Brain (organoid and tissue), 16 donors: ENCODE measurements at places on chromosomes 16 and 17.

GRCh38 chr17:61144617-61145564, 254.8 kb upstream of the TBX2 start:
- peak; percentile 28 for DNase-seq

DNA sequence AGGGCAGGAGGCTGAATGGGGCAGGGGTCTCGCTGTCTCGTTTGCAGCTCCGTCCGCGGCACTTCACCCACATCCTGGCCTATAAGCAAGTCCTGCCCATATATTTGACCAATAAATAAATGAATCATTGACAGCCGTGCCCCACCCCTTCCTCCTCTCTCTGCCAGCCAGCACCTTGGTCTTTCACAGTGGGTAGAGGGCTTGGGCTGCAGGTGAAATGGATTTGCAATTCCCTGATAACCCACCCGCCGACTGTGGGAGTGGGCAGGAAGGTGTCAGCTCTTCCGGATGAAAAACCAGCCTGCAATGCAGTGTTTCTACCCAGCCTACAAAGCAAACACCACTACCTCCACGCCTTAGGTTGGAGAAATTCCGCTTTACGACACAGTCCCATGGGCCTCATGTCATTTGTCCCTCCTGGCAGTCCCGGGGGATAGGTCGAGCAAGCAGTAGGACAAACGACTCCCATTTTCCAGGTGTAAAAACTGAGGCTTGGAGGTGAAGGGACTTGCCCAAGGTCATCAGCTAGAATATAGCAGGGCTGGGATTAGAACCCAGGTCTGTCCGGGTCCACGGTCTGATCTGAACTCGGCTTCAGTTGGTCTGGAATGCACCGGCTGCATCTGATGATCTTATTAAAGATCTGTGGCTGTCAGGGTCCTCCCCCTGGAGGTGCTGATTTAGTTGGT, 79.0 kb downstream of the ABCC1 start:
- DNase-seq: no peak

GRCh38 chr17:19513897-19514488, 19.7 kb upstream of the SLC47A1 start:
- peak; percentile 90 for DNase-seq

DNA sequence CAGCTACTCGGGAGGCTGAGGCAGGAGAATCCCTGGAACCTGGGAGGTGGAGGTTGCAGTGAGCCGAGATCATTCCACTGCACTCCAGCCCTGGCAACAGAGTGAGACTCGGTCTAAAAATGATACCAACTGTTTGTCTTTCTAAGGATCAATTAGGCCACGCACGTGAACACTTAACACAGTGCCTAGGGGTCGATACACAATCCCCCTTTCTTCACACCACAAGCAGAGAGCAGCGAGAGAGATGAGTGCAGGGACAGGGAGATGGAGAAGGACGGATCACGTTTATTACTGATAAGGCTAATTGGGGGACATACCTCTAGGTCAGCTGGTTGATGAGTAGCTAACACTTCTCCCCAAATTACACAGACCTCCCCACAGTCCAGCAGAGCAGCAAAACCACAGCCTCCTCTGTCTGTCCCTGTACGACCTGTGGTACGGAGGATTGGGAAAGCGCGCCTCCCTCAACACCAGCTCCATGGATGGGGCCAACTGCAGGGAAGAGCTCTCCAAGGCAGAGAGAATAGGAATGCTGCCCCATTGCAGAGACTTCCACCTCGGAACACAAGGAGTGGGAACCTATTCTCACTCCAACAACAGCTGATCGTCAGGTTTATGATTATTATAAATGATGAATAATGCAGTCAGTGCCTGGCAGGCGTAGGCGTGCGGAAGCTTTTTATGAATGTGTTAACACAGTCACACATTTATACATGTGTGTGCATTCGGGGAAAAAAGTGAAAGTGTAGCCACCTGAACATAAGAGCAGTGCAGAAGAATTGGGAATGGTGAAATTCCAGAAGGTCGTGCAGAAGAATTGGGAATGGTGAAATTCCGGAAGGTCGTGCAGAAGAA, 155.1 kb downstream of the C16orf95 start:
- DNase-seq: no peak

GRCh38 chr16:85067024-85067423, 39.4 kb downstream of the KIAA0513 start:
- DNase-seq: no peak

GRCh38 chr17:78571329-78571728, 5.9 kb downstream of the DNAH17 start:
- DNase-seq: no peak
